Midbrain (tissue), 1 donor: ENCODE measurements at places on chromosomes 16 and 17.
A peak's percentile ranks its signal among the peaks of the same experiment; 100 is the strongest.

DNA sequence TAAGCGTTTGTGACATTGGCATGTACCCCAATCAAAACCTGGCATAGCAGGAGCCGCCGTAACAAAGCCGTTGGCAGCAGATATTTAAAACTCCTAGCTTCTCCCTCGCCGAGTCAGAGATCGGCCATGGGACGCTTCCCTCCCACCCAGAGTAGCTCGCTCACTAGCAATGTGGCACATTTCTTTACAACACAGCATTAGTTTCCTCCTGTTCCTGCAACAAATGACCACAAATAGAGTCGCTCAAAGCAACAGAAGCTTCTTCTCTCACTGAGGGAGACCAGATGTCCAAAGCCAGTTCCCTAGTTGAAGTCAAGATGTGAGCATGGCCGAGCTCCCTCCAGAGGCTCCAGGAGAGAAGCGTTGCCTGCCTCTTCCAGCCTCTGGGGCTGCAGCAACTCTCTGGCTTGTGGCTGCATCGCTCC, 106.7 kb downstream of the RBFOX3 start:
- DNase-seq = no peak

GRCh38 chr16:19741354-19741753, 23.3 kb downstream of the IQCK start:
- no peak for DNase-seq

- DNase-seq = no peak
Measured at GRCh38 chr17:64002658-64003525, 4.7 kb downstream of the PRR29 start.

- DNase-seq = no peak
Measured at GRCh38 chr16:72910381-72910780, 137.5 kb downstream of the ZFHX3 start.

GRCh38 chr17:5077781-5078105, 524 bp upstream of the ZFP3 start:
- DNase-seq = no peak

DNA sequence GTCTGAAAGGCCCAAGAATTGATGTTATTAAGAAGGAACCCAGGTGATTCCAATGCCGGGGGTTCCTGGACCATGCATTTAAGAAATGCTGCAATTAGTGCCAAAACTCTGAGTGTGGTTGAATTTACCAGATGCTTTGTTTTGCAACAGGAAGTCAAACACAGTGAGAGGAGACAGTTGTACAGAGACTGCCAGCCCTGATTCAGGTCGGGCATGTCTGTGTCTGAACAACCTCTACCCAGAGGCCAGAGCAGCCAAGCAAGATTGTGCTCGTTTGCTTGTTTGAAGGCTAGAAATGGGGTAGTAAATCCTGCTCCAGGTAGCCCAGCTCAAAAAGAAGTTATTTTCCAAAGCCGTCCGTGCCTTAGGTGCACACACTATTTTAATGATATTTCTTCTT, 412.4 kb upstream of the ERCC4 start:
- DNase-seq = no peak

- DNase-seq = no peak
Measured at GRCh38 chr17:82914375-82914774, 74.6 kb upstream of the ZNF750 start.

- DNase-seq = peak; percentile 56
Measured at GRCh38 chr17:19248928-19249574, 11.9 kb downstream of the EPN2 start.

GRCh38 chr17:63703029-63703428, 3.1 kb upstream of the LIMD2 start:
- DNase-seq = no peak

GRCh38 chr17:43042025-43042628, 17.1 kb downstream of the RND2 start:
- DNase-seq = no peak

DNA sequence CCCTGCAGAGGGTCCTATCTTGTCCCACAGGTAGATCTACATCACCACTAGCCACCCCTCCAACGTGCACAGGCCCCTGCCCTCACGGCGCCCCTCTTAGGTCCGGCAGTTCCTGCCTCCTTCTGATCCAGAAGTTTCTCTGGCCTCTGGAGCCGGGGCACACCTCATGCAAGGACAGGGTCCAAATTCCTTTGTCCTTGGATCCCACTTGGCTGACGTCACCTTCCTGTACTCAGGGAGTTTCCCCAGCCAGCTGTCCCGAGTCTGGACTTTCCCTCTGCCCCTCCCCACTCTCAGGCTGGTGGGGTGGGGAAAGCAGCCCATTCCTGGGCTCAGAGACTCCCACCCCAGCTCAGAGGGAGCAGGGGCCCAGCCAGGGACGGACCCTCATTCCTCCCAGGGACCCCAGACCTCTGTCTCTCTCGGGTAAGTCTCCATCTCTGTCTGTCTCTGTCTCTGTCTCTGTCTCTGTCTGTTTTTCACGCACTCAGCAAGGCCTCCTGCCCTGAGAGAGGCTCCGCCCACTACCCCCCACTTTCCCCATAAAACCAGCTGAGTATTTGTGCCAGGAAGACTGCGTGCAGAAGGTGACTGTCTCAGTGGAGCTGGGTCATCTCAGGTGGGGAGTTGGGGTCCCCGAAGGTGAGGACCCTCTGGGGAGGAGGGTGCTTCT, at the start of gene IL32:
Gene IL32, plus strand, starts transcription at position 572 of the 673 bp plus-strand sequence. CDS start 172 bp downstream, outside the sequence.
- no peak for DNase-seq

GRCh38 chr17:48544349-48545021, 424 bp downstream of the HOXB2 start:
- no peak for DNase-seq

DNA sequence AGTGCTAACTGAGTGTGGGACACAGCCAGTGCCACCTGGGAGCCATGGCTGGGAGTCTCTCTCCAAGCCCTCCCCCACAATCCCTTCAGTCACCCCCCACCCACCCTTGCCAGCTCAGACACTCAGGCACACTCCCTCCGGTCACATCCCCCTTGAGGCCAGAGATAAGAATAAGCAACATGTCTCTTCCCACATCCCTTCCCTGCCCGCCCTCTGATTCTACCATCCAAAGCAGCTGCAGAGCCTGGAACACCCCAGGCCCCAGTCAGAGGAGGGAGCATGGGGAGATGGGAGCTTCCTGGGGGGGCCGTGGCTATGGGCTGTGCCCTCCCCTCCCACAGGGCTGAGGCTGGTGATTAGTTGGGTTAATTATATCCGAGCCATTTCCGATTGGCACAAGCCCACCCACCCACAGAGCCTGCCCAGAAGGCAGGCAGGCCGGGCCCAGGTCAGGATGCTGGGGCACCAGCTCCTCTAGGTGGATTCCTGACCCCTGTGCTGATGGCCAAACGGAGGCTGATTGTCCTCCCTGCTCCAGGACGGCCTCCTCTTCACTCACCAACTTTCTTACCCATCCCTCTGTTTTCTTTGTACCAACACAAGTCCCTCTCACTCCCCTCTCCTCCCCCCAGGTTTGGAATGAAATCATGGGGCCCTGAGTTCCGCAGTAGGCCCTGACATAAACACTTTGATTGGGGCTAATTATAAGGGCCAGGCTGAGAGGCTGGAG, 28.6 kb upstream of the MEIOC start:
- DNase-seq = no peak

DNA sequence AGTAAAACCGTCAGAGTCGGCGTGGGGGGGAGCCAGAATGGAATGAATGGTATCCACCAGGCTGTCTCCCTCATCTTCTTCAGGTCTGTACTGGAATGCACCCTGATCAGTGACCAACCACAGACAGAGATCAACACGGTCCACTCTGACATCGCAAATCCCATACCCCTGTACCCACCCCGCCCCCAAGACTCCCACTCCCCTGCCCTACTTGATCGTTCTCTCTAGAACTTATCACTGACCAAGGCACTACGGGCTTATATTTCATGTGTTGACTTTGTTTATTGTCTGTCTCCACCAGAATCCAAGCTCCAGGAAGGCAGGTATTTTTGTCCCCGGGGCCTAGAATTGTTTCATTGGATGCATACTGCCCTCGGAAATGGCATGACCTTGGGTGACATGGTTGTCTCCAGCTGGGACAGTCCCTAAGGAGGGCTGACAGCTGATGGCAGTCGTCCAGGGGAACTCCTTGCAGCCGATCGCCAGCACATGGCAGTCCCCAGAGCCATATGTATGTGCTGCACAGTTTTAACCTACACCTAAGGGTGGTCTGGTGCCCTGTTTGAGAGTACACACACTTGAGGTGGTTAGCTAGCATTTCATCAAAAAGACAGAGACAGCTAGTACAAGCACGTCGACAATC, 526 bp upstream of the MFSD6L start:
- DNase-seq = no peak

DNA sequence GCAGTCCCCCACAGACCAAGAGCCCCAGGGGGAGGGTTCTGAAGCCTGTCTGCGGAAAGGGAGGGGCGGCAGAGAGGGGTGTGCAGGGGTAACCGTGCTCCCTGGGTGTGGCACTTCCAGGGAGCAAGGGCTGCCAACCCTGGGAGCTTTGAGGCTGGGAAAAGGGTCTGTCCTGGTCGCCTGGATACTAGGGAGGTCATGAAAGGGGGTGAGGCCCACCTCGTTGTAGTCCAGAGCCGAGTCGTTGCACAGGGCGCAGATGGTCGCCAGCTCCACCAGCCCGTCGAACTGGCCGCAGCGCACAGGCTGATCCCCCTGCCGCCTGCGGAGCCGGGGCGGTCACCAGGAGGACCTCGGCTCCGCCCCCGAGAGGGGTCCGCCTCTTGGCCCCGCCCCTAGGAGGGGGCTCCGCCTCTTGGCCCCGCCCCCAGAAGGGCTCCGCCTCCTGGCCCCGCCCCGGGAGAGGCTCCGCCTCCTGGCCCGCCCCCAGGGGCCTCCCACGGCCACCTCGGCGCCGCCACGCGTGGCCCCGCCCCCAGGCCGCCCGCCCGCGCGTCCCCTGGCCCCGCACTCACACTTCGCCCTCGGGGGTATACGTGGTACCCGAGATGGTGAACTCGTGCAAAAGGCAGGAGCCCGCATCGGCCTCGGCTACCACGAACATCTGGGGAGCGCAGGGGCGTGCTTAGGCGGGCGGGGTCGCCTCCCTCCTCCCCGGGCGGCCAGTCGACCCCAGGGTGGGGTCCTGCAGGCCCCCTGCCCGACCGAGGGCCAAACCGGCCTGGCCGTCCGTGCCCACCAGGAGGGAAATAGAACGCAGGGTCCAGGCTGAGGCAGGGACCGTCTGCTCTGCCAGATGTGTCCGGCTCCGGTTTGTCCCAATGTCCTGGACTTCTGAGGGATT, 19.5 kb downstream of the ATP2A3 start:
- peak; percentile 17 for DNase-seq

DNA sequence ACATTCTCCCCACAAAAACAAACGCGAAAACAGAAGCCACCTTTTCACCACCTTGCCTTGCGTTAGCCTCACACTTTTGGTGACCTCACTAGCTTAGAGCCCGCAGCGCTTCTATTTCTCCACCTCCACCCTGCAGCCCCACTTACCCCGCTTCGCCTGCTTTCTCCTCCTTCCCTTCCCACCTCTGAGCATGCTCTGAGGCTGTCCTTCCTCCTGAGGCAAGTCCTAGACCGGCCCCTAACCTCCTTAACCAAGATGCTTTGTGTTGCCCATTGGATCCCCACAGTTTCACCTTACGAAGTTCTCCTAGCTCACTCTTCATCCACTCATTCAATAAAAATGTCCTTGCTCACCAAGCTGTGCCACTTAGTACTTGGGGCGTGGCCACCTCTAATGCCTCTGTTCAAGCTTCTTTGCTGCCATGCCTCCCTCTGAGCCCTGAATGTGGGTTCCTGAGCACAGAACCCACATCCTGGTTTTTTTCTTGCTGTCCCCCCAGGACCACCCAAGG, 1.3 kb downstream of the GNGT2 start:
- DNase-seq = no peak

- DNase-seq = no peak
Measured at GRCh38 chr17:39122991-39123390, 28.4 kb downstream of the PLXDC1 start.

GRCh38 chr17:76241691-76242255, 1.5 kb upstream of the RNF157 start:
- DNase-seq = no peak

GRCh38 chr16:5621826-5622225, 524.2 kb upstream of the EEF2KMT start:
- DNase-seq = no peak

DNA sequence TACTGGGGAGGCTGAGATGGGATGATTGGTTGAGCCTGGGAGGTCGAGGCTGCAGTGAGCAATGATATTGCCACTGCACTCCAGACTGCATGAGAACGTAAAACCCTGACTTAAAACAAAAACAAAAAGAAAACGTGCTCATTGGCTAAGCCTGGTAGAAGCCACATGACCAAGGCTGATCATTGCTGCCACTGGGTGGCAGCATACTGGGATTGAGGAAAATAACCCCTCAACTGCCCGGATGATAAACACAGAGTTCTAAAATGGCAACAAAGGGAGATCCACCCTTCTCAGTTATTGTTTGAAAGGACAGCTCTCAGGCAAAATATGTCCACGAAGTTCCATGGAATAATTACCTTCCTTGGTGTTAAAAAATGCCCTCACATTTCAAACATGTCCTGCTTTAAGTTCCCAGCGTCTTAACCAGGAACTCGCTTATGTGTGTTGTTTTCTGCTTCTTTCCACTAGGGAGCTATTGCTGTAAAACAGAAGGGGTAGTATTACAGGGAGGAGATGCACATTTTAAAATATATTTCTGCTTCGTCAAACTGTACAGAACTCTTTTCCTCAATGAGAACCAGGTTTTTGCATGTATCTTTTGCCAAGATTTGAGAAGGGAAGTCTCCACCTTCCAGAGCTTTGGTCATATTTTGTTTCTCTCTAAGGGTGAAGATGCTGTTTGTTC, 675.3 kb downstream of the MAF start:
- no peak for DNase-seq

DNA sequence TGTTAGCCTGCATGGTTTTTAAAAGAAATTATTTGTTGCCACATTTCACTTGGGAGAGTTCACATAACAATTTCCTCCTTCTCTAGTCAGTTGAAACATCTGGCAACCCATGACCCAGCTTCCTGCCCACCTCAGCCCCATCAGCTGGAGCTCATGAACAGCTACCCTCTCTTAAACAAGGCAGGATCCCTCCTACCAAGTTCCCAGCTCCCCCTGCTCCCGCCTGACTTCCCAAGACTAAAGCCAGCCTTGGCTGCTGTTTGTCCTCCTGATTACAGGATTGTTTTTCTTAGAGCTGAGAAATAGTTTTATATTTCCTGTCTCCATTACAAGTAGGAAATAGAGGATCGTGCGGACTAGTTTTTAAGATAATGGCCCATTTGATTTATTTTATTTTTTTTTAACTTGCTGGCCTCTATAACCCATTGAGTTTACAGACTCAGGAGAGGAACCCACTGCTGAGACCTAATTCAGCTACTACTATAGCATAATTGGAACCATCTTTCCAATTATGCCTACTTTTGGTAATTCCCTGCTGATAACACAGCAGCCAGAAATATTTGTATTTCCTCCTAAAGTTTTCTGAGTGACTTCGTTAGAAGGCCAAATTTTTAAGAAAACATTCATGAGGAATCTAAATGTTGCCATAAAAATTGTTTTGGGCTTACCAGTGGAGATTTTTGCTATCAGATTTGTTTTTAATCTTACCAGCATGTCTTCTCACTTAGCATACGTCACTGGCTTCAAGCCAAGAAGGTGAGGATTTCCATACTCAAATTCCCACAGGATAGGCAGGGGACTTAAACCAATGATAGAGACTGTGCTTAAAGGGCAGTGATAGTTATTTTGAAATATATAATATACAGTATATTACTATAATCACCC, 90.0 kb downstream of the ELAC2 start:
- DNase-seq = no peak
